ENCODE measurements at places on chromosomes 2 and 18. TPM values are rescaled to one million over a fixed set of nuclear protein-coding genes. Genes with fewer than 3 reads are reported as not detected.

The CDH2 gene
- 337 TPM for total RNA-seq

The METTL5 gene
- 32.7 TPM for total RNA-seq

The IL36G gene
- not detected for total RNA-seq

The KIAA2012 gene
- total RNA-seq, result under 0.01 TPM

The GKN1 gene
- total RNA-seq, result not detected

The CAPN13 gene
- not detected for total RNA-seq

The VWC2L gene
- total RNA-seq, result not detected

The AMER3 gene
- total RNA-seq, result not detected

The MAP3K19 gene
- not detected for total RNA-seq

The MSTN gene
- total RNA-seq, result not detected

The ABHD1 gene
- total RNA-seq, result 0.08 TPM

The KCNK3 gene
- 1.1 TPM for total RNA-seq

The TIA1 gene
- total RNA-seq, result 123 TPM

The FAM124B gene
- total RNA-seq, result 0.12 TPM

The SPAG16 gene
- total RNA-seq, result 19.1 TPM

The ANO7 gene
- 0.12 TPM for total RNA-seq

The C2orf81 gene
- total RNA-seq, result 0.98 TPM

The STARD6 gene
- not detected for total RNA-seq

The CD207 gene
- total RNA-seq, result not detected

The ALLC gene
- total RNA-seq, result not detected

The BOK gene
- 4.9 TPM for total RNA-seq

The PLEKHH2 gene
- total RNA-seq, result 0.60 TPM

The GPR75 gene
- 1.4 TPM for total RNA-seq

The GALR1 gene
- total RNA-seq, result under 0.01 TPM

The STAMBP gene
- 21.3 TPM for total RNA-seq

The D2HGDH gene
- total RNA-seq, result 17.8 TPM

The EGR4 gene
- total RNA-seq, result not detected

The REG1B gene
- not detected for total RNA-seq

The SCN3A gene
- total RNA-seq, result 3.5 TPM

The TMEM87B gene
- 16.5 TPM for total RNA-seq

The ANKRD44 gene
- 19.0 TPM for total RNA-seq
